H9 (cell line): ENCODE measurements at places on chromosomes 1 and 21.
A peak's percentile ranks its signal among the peaks of the same experiment; 100 is the strongest.

DNA sequence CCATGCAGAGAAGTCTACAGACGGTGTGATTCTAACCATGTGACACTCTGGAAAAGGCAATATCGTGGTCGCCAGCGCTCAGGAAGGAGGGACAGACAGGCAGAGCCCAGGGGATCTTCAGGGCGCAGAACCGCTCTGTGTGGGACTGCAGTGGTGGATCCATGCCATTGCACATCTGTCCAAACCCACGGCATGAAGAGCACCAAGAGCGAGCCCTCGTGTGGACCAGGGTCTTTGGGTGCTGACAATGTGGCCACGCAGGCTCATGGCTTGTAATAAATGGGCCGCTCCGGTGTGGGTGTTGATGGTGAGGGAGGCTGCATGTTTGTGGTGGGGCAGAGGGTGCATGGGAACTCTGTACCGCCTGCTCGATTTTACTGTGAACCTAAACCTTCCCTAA is 25.3 kb upstream of the POFUT2 start:
- DNase-seq, result no peak

DNA sequence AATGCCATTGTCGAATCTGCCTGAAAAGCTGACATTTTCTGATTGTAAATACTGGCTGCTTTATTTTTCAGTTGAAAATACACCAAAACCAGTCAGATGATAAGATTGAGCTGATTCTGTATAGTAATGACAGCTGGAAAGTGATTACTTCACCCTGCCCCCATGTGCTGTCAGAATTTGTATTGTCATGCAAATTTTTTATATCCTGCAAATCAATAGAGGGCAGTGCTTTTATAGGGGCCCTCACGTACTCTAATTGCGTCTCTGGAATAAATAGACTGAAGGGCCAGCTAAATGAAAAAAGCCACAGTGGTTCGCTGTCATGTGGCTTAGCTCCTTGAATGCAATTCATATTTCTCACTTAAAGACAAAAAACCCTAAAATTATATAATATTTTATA is 208.6 kb downstream of the LHX8 start:
- DNase-seq, result no peak

GRCh38 chr1:146012703-146013558 is 8.6 kb downstream of the HJV start:
- no peak for DNase-seq

DNA sequence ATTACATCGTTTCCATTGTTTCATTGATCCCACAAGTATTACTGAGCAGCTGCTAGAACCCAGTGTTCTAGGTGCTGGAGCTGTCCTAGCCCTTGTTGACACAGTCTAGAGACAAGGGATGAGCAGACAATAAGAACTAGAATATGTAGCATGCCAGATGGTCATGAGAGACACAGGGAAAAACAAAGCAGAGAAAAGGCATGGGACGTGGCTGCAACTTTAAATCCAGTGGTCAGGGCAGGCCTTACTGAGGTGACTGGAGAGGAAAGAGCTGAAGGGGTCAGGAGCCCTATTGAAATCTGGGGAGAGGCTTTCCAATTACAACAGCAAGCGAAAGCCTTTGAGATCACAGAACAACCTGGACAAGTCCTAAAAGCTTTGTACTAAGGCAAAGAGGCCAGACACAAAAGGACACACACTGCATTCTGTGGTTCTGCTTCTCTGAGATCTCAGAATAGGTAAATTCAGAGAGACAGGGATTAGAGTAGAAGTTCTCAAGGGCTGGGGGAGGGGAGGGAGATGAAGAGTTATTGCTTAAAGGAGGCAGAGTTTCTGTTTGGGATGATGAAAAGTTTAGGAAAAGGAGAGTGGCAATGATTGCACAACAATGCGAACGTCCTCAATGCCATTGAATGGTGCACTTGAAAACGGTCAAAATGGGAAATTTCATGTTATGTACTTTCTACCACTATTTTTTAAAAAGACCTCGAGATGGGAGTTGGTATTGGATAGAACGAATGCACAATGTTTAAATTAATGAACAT is 467.4 kb upstream of the VAMP3 start:
- no peak for DNase-seq

GRCh38 chr1:220527279-220527907 is 543 bp upstream of the MARK1 start:
- DNase-seq, result peak; percentile 39
